ENCODE measurements at places on chromosomes 16 and 17.

GRCh38 chr16:57786632-57787518 lies 15.4 kb downstream of the KIFC3 start:
- no peak for DNase-seq

GRCh38 chr17:31722251-31723056 lies 136.6 kb downstream of the COPRS start:
- DNase-seq = no peak

GRCh38 chr16:65744401-65744800 lies 622.1 kb upstream of the CDH5 start:
- no peak for DNase-seq

DNA sequence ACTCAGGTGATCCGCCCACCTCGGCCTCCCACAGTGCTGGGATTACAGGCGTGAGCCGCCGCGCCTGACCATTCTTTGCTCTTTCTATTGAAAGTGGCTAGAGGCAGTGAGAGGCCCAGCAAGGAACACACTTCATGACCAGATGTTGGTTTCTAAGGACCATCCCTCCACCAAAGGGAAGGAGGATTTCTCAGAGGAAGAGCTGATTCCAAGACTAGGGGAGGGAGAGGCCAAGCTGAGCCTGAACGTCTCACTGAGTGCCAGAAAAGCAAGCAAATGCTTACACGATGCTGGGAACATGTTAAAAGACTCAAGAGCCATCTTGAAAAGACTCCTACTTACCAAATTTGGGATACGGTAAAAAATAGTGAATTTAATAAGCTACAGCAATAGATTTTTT lies 79.2 kb downstream of the MRM3 start:
- no peak for DNase-seq

- DNase-seq = no peak
These were observed 135.7 kb downstream of the IRX3 start for GRCh38 chr16:54150861-54151260.

- no peak for DNase-seq
These were observed 9.4 kb upstream of the PRPSAP2 start for GRCh38 chr17:18848501-18848900.

- DNase-seq = no peak
These were observed 1.7 kb downstream of the GPRC5C start for GRCh38 chr17:74433421-74434121.

DNA sequence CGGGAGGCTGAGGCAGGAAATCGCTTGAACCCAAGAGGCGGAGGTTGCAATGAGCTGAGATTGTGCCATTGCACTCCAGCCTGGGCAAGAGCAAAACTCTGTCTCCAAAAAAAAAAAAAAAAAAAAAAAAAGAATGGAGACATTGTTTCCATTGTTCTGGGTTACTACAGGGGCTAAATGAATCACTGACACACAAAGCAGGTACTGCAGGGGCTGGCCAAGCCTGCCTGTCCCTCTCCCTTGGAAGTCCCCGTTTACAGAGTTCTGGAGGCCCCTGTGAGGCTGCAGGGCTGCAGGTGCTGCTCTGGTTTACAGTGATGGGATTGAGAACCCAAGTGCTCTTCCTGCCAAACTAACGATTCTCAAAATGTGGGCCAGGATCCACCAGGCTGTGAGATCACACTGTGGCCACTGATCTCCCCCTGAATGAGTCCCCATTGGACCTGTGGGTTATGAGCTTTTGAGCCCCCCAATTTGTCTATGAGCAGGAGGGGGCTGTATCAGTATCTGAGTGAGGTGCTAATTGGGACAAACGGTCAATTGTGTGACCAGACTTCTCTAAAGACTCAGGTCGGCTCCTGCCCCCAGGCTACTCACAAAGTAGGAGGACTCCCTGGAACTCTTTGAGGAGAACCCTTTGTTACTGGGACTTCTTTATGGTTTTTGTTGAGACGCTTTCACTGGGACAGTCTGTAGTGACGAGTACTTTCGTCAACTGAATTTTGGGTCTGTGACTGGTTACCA lies 39.0 kb downstream of the DNAH17 start:
- no peak for DNase-seq

All from GM04504 (cell line).